ENCODE measurements at places on chromosomes 1 and 21.

GRCh38 chr1:184912392-184912791, 61.9 kb downstream of the NIBAN1 start:
- no peak for DNase-seq

DNA sequence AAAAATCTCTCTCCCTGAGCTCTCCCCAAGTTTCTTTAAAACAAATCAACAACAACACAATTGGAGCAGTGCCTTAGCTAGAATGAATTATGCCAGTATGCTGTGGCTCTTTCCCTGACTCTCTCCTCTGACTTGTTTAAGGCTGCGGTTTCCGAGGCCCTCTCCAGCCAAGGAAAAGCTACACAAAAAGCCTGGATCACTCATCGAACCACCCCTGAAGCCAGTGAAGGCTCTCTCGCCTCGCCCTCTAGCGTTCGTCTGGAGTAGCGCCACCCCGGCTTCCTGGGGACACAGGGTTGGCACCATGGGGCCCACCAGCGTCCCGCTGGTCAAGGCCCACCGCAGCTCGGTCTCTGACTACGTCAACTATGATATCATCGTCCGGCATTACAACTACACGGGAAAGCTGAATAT, 1.9 kb downstream of the S1PR1 start:
- DNase-seq: peak; percentile 88

- DNase-seq: no peak
These were observed 193.4 kb upstream of the LMO4 start for GRCh38 chr1:87135329-87135712.

- DNase-seq: no peak
These were observed 6.6 kb downstream of the ANGPTL1 start for GRCh38 chr1:178864326-178864725.

- DNase-seq: no peak
These were observed 48.4 kb upstream of the ZNF326 start for GRCh38 chr1:89946532-89946931.

DNA sequence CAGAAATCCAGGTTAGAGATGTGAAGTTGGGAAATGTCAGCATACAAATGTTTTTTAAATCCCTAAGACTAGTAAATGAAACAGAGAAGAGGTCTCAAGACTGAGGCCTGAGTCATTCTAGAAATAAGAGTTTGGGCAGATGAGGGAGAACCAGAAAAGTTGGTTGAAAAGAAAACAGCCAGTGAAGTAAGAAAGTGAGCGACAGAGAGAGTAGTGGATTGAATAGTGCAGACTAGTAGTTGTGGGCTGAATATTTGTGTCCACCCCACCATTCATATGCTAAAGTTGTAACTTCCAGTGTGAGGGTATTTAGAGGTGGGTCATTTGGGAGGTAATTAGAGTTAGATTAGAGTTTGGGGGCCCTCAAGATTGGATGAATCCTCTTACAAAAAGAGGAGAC, 889.2 kb downstream of the TTLL7 start:
- DNase-seq: no peak

DNA sequence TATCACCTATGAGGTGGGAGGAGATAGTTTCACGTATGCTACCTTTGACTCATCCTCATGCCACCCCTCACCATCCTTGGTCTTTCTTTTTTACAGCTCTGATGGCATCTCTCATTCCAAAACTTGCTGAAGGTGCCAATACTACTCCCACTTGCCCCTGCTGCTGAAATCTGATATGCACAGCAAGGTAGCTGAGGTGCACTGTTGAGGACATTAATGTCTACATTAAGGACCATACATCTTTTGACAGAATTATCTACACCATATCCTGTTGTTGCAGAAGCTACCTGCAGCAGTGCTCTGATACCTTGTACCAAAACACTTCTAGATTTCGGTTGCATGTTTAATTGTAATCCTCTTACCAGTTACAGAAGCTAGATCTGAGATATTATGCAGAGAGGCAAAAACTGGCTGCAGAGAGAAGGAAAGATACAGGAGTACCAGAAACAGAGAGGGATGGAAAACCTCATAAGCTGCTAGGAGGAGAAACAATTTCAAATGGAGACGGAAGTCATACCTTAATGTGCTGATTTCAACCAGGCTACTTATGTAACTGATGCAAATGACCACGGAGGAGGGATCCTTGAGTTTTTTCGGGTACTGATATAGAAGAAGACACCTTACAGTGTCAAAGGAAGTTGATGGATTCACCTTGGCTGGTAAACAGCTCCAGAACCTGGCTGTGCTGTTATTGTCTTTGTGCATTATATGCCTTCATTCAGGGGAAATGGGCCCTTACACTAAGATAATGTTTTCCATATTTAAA, 19.3 kb upstream of the PTPRC start:
- DNase-seq: no peak

- DNase-seq: no peak
These were observed 5.6 kb upstream of the AHCYL1 start for GRCh38 chr1:109978761-109979488.

DNA sequence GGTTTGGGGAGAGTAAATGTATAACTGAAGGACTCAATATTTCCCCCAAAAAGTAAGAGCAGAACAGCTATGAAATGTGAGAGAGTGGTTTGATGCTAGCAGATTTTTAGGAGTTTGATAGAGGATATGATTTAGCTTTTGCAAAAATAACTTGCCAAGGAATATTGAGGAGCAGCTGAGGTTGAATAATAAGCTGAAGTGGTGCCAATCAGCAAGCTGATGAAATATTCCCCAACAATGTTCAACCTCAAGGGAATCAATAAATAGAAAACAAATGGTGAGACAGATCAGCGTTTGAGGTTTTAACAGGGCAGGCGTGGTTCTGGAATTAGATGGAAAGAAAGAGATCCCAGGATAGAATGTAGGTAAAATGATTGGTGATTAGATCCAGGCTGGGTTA, 413.4 kb upstream of the ADAMTS5 start:
- no peak for DNase-seq

GRCh38 chr1:115188680-115189395, 99.5 kb upstream of the TSPAN2 start:
- DNase-seq: no peak

GRCh38 chr1:75342786-75343185, 208.6 kb downstream of the LHX8 start:
- DNase-seq: no peak

- peak; percentile 22 for DNase-seq
These were observed 28.5 kb upstream of the KCNA2 start for GRCh38 chr1:110634455-110635311.

GRCh38 chr1:85611856-85612255, 31.3 kb downstream of the CCN1 start:
- peak; percentile 98 for DNase-seq

DNA sequence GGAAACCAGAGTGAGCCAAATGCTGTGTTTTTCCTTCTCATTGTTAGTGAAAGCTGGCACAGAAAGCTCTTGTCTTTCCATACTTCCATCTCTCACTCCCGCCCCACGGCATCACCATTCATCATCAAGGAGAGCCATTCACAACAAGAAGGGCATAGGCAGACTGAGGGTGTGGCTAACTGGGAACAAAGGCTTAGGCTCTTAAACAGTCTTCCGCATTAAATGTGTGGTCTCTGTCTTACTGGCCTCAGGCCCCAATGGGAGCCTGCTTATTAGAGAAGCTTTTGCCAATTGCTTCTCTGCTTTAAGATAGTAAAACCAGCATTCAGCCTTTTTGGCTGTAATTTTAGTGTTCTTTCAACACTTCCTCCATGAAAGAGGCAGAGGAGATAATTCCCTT, 51.4 kb downstream of the TNFSF18 start:
- DNase-seq: no peak

Data from ACHN (cell line).